ENCODE measurements at places on chromosomes 12 and 14.
A peak's percentile ranks its signal among the peaks of the same experiment; 100 is the strongest.

DNA sequence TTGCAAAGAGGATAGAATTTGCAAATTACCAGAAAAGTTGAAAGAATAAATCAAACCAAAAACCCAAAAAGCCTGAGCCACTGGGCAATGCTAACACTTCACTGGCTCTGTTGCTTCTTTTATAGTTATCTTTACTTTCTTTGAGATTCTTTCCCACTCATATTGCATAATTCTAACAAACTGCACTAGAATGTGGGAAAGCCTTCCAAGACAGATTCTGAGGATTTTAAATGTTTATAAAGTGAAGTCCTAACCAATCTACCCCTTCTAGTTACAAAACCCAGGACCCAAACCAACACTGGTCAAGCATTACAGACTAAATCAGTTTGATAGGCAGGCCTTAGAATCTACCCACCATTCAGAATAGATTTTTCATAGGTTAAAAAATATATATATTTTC, 150.9 kb downstream of the MED13L start:
- DNase-seq: no peak

DNA sequence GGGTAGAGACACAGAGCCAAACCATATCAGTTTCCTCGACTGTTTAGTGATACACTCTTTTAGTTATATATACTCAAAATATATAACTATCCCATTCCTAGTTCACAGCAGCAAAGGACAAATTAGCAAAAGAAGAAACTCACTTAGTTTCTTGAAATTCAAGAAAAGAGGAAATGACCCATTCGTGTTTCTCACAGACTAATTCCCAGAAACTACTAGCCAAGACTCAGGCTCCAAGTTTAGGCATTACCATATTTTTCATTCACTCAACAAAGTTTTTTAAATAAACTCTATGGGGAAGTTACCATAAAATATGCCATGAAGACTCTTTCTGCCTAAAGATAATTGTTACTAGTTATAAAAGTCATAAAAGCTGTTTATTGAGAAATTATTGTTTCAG, 152.3 kb upstream of the DAAM1 start:
- no peak for DNase-seq

- no peak for DNase-seq
These were observed 26.4 kb downstream of the SFSWAP start for GRCh38 chr12:131737150-131737827.

DNA sequence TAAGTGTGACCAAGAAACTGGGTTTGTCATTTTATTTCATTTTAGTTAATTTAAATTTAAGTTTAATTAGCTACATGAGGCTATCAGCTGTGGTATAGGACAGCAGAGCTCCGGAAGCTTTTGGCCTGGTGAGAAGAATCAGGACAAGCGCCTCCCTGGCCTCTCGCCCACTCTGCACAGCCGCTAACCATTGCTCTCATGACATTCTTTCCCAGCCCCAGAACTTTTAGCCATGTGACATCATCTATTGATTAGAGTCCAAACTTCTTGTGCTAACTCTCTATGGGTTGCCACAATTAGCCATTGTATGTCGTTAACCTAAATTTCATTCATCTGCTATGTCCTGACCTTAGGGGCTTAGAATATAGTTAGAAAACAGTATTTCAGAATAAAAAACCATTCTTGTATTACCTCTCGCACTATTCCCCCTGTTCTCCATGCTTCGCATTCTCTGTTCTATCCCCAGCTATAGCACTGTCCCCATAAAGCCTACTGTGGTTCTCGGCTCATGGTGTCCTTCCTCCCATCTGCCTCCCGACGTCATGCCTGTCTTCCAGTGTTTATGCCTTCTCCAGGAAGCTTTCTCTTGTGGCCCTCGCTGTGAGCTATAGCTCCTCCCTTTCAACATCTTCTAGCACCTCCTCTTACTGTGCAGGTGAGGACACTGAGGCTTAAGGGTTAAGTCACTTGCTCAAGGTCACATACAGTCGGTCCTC, 23.5 kb downstream of the SSH1 start:
- no peak for DNase-seq

DNA sequence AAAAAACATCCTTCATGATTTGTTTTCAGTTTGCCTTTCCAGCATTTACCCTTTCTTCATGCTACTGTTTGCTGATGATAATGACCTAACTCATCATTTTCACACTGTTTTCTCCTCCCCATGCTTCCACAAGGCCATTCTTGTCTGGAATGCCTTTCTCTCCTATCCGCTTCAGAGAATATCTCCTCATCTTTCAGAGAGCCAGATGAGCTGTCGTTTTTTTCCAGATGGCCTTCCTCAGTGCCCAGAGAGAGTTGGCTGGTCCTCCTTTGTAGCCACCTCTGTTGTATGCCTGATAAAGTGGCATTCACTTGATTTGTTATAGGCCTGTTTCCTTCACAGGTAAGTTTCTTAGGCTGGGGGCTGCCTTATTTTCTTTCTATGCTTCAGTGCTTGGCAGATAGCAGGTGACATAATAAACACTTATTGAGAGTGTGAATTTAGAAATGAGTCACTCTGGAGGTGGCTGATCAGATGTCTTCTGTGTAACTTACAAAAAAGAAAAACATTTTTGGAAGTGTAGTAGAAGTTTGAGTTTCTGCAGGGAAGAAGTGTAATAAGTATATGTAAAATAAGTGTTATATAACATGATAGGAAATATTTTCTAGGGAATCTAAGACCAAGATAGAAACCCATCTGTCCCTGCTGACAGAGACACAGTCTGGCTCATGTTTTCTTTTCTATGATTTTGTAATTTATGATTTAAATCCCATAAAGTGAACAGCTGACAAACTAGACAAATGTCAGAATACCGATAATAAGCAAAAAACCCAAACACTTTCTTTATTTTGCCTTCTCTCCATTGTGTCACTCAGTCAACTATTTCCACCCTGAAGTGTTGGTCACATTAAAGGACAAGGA, 174.5 kb downstream of the DACT1 start:
- DNase-seq: no peak

DNA sequence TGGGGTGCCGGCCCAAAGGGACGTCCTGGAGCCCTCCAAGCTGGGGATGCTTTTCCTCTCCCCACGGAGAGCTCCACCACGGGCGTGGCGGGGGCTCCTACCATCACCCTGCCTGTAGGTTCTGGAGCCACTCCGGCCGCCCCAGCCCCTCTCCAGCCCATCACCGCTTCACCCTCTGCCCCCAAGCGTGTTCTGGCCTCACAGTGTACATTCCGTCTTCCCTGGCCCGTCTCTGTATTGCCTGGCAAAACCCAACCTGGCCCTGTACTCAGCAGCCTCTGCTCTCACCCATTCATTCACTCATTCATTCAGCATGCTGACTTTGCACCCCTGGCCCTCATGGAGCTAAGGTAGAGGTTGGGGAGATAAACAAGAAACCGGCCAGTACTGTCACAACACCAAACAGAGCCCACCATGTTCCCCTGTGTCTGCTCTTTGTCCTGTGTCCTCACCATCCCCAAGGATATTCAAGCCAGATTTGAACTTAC, 20.3 kb downstream of the SLC25A29 start:
- no peak for DNase-seq

DNA sequence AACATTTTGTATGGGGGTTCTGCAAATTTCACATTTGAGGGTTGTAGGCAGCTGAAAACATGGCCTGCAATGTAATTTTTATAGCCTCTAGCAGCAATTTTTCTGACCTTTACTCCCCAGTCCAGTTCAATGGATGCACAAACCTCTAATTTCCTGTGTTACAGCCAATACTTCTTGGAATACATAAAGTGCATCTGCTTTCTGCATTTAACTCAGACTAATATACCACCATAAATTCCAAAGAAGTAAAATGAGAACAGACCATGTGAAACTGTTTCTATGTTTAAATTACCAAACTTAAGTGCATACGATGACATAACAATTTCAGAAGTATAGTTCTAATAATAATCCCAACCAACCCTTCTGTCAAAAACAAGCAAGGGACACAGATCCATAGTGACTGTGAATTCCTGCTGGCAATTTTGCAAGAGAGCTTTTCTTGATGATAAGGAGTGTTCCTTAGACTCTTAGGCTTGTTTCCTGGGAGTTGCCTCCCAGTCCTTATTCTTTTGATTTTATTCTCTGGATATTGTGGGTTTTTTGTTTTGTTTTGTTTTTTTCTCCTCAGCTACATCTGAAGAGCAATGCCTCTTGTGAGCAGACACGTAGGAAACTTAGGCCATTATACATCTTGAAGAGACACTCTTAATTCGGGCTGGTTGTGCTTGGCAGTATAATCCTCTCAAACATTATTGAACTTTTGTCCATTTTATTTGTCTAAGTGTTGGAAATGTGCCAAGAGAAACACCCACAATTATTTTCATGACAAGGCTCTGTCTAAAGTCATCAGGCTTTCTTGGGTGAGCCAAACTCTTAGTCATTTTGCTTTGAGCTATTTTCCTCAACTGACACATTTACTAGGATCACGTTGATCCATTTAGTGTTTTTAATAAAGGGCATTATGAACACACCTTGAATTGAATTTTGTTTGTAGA, 51.3 kb upstream of the RERGL start:
- no peak for DNase-seq

- DNase-seq: no peak
These were observed 125.2 kb downstream of the MGST1 start for GRCh38 chr12:16472631-16473030.

DNA sequence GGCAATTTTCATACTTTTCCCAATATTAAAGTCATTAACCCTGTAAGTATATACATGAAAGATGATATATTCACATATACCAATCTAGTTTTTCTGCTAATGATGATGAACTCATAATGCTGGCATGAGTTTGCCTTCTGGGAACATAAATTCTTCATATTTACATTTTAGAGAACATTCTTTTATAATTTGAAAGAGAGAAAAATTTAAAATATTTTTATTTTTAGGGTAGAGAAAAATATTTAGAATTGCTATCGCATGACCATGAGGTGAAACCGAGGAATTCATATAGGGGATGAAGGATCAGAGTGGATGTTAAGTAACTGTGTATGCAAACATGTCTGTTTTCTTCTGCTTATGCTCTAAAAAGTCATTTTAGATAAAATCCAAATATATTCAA, 825.3 kb upstream of the FLRT2 start:
- no peak for DNase-seq

- no peak for DNase-seq
These were observed 3.2 kb downstream of the TMEM19 start for GRCh38 chr12:71688961-71689570.

GRCh38 chr12:122349078-122349477, 73.4 kb downstream of the CLIP1 start:
- no peak for DNase-seq

DNA sequence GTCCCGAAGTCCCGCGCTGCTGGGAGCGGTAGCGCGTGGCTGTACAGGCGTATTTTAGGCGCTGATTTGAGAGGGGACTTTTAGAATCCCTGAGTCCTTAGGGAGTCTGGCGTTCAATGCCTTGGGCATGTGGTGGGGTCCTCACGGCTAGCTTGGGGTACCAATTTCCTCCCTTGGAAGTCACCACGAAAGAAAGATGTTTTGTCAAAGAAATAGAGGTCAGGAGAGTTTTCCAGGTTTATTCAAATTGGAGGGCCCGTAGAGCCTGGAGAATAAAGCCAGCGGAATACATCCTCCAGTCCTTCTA, 63.9 kb downstream of the KLHL28 start:
- DNase-seq: no peak

GRCh38 chr14:73861073-73861472, 9.4 kb downstream of the PTGR2 start:
- DNase-seq: no peak

DNA sequence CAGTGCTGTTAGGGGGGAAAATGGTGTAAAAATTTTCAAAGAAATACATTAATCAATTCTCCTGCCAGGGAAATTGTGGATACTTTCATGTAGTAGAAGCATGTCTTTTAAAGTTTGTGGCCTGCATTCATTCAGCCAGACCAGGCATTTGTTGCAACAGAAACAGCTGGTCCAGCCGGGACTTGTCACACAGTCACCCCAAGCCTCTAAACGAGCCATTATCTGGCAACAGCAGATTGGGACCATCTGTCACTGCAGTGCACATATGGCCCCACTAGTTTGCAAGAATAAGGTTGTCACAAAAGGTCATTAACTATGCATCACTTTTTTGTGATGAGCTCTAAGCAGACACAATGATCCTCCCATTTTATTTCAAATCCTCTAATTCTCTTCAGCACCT, 193.9 kb downstream of the PHLDA1 start:
- peak; percentile 93 for DNase-seq

DNA sequence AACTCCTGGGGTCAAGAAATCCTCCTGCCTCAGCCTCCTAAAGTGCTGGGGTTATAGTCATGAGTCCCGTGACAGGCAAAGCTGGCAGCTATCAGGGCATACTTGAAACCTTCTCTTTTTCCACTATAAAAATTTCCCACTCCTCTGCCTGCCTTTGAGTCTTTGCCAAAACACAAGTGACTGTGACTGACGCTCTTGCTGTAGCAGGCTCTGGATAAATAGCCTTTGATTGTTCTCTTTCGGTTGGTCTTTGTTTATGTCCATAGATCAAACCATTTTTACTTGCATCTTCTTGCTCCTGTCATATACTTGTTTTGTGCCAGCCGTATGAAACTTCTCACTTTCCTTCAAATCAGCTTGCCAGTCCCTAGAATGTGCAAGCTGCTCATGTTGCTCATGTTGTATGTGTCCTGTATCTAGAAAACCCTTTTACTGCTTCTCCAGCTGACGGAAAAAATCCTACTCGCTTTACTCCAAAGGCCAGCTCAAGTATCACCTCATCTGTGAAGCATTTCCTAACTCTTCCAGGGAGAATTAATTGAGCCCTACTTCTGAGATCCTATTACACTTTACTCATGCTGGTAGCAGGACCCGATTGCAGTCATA, 73.1 kb downstream of the RESF1 start:
- no peak for DNase-seq

GRCh38 chr14:71327691-71328090, 420.4 kb downstream of the PCNX1 start:
- no peak for DNase-seq

- DNase-seq: no peak
These were observed 26.6 kb downstream of the UBE3B start for GRCh38 chr12:109504068-109504467.

DNA sequence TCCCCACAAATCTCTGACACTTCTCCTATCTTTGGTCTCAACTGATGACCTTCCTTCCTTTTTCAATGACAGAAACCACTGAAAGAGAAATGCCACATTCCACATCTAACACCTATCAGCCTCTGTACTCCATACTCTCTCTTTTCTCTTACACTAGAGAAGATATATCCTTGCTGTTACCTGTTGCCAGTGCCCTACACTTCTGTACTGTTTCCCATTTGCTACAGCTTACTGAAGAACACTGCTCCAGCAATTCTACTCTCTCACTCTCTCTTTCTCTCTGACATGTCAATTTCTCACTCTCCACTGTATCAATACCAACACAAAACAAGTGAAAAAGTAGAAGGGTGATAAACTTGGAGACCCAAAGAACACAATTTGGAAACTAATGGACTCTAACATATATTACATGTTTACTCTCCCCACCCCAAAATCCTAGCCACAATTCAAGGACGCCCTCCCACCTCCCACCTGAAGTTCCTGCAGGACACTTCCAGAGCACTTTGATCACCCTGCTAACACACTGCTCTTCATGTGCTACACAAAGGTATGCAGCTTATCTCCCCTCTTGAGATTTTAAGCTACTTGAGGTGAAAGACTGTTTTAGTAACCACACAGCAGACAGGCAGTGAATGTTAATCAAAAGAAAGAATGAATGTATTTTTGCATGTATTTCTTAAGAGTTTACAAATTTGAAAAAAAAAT, 95.0 kb downstream of the MED13L start:
- no peak for DNase-seq

- DNase-seq: no peak
These were observed 9.2 kb downstream of the MLH3 start for GRCh38 chr14:75042035-75042434.

Data from WERI-Rb-1 (cell line).